ENCODE measurements at places on chromosomes 5 and 9.

- H3K4me3 ChIP-seq = no peak overlapping the region
- no peak for DNase-seq
- no peak overlapping the region for H3K27ac ChIP-seq
- H3K4me1 ChIP-seq = no peaks in the 10 kb centered on the region
- H3K36me3 ChIP-seq = no peaks in the 10 kb centered on the region
- no peaks in the 10 kb centered on the region for H3K27me3 ChIP-seq
Measured at GRCh38 chr5:74064225-74064624, 438.2 kb downstream of the ARHGEF28 start.

DNA sequence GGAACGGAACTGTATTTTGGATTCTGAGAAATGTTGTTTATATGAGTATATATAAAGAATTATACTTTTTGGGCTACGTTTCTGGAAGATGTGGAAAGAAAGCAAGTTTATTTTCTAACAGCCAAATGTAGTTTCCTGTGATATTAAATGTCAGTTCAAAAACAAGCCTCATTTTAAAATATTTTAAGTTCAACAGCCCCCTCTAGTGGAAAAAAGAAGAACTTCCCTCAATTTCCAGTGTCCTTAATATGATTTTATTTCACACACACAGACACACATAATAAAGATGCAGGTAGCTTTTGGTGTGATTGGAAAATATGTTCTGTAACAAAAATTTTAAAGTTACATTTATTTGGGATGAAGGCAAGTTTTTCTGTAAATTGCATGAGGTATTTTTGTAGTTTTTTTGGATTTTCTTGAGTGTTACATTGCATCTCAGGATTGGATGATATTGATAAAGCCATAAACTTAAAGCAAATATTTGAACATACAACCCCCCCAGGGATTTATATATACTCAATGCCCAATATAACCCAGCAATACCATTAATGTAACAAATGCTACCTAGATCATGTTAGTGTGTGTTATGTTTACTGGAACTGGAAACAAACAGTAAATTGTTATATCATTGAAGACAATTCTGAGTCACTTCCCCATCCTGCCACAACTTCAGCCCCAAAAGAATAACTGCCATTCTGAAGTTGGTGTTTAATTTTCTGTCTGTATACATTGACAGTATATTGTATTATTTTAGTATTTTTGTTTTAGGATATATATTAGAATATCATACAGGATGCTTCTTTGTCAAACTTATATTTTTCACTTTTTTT lies 54.0 kb downstream of the CCDC171 start:
- no peak overlapping the region for H3K4me3 ChIP-seq
- H3K27me3 ChIP-seq = no peaks in the 10 kb centered on the region
- no peaks in the 10 kb centered on the region for H3K36me3 ChIP-seq
- H3K27ac ChIP-seq = no peak overlapping the region
- no peak for DNase-seq

GRCh38 chr5:68669864-68670575 lies 423.8 kb upstream of the SLC30A5 start:
- H3K4me1 ChIP-seq = no peaks in the 10 kb centered on the region
- no peak for DNase-seq
- no peak overlapping the region for H3K27ac ChIP-seq
- no peak overlapping the region for H3K4me3 ChIP-seq
- no peaks in the 10 kb centered on the region for H3K27me3 ChIP-seq

GRCh38 chr9:115951977-115952376 lies 201.6 kb upstream of the PAPPA start:
- H3K36me3 ChIP-seq = no peaks in the 10 kb centered on the region
- no peak overlapping the region for H3K27ac ChIP-seq
- no peak for DNase-seq
- H3K27me3 ChIP-seq = no peaks in the 10 kb centered on the region

- H3K36me3 ChIP-seq = no peaks in the 10 kb centered on the region
- H3K4me3 ChIP-seq = no peak overlapping the region
- no peaks in the 10 kb centered on the region for H3K27me3 ChIP-seq
- H3K27ac ChIP-seq = no peak overlapping the region
- H3K4me1 ChIP-seq = no peaks in the 10 kb centered on the region
Measured at GRCh38 chr5:5650242-5650641, 227.8 kb downstream of the ICE1 start.

GRCh38 chr9:131942146-131942720 lies 137.4 kb downstream of the MED27 start:
- no peak overlapping the region for H3K4me3 ChIP-seq
- H3K27me3 ChIP-seq = no peaks in the 10 kb centered on the region
- no peaks in the 10 kb centered on the region for H3K36me3 ChIP-seq
- DNase-seq = no peak
- H3K4me1 ChIP-seq = no peaks in the 10 kb centered on the region
- no peak overlapping the region for H3K27ac ChIP-seq

DNA sequence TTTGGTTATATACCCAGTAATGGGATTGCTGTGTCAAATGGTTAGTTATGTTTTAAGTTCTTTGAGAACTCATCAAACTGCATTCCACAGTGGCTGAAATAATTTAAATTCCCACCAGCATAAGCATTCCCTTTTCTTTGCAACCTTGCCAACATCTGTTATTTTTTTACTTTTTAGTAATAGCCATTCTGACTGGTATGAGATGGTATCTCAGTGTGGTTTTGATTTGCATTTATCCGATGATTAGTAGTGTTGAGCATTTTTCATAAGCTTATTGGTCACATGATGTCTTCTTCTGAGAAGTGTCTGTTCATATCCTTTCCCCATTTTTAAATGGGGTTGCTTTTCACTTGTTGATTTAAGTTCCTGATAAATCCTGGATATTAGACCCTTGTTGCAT lies 435.7 kb upstream of the RIOK2 start:
- H3K4me3 ChIP-seq = no peak overlapping the region
- no peak for DNase-seq
- no peaks in the 10 kb centered on the region for H3K4me1 ChIP-seq
- no peak overlapping the region for H3K27ac ChIP-seq
- no peaks in the 10 kb centered on the region for H3K36me3 ChIP-seq

DNA sequence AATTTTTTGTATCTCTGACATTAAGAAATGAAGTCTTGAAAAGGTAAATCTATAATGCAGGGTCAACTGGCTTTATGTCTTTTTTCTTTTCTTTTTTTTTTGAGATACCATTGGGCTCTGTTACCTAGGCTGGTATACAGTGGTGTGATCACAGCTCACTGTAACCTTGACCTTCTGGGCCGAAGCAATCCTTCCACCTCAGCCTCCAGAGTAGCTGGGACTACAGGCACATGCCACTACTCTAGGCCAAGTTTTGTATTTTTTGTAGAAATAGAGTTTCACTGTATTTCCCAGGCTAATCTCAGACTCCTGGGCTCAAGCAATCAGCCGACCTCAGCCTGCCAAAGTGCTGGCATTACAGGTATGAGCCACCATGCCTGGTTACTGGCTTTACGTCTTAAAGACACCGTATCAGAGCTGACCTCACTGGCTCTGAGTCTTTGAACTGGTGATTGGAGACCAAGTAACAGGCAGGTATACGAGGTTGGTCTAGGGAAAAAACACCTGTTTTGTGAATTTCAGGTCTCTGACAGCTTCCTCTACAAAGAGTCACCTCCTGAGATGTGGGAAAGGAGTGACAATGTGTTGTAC lies 70.4 kb upstream of the GPBP1 start:
- H3K4me1 ChIP-seq = no peaks in the 10 kb centered on the region
- DNase-seq = no peak
- H3K36me3 ChIP-seq = no peaks in the 10 kb centered on the region

DNA sequence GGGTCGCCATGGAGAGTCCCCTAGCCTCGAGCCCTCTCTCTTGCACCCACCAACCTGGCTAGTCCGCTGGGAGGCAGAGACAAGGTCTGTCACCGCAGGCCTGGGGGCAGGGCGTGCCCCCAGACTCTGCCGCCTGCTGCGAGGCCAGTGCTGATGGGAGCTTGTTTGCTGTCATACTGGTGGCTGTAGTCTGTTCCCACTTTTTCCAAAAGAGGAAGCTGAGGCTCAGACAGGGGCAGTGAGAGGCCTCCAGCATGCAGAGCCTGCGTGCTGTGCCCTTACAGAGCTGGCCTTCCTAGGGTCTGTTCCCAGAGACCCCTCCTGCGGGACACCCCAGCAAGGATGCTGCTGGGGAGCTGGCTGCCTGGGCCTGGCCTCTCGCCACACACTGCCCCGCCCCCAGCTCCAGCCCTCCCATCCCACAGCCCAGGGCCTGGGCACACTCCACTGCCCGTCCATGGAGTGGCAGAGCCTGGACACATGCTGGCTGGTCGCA lies 21.0 kb upstream of the SUSD3 start:
- H3K36me3 ChIP-seq = no peaks in the 10 kb centered on the region

- no peak for DNase-seq
- H3K27me3 ChIP-seq = no peaks in the 10 kb centered on the region
- H3K27ac ChIP-seq = no peak overlapping the region
- H3K4me1 ChIP-seq = no peaks in the 10 kb centered on the region
- no peak overlapping the region for H3K4me3 ChIP-seq
Measured at GRCh38 chr5:55497712-55498111, 37.1 kb downstream of the PLPP1 start.

DNA sequence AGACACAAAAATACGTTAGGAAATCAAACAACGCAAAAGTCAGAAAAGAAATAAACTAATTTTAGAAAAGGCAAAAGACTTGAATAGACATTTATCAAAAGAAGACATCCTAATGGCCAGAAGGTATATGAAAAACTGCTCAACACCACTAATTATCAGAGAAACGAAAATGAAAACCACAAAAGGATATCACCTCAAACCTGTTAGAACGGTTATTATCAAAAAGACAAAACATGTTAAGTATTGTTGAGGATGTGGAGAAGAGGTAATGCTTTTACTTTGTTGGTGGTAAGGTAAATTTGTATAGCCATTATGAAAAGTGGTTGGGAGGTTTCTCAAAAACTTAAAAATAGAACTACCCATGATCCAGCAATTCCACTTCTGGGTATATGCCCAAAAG lies 230.0 kb upstream of the RGMB start:
- H3K27me3 ChIP-seq = no peaks in the 10 kb centered on the region
- H3K4me1 ChIP-seq = no peaks in the 10 kb centered on the region
- no peaks in the 10 kb centered on the region for H3K36me3 ChIP-seq
- no peak overlapping the region for H3K27ac ChIP-seq

DNA sequence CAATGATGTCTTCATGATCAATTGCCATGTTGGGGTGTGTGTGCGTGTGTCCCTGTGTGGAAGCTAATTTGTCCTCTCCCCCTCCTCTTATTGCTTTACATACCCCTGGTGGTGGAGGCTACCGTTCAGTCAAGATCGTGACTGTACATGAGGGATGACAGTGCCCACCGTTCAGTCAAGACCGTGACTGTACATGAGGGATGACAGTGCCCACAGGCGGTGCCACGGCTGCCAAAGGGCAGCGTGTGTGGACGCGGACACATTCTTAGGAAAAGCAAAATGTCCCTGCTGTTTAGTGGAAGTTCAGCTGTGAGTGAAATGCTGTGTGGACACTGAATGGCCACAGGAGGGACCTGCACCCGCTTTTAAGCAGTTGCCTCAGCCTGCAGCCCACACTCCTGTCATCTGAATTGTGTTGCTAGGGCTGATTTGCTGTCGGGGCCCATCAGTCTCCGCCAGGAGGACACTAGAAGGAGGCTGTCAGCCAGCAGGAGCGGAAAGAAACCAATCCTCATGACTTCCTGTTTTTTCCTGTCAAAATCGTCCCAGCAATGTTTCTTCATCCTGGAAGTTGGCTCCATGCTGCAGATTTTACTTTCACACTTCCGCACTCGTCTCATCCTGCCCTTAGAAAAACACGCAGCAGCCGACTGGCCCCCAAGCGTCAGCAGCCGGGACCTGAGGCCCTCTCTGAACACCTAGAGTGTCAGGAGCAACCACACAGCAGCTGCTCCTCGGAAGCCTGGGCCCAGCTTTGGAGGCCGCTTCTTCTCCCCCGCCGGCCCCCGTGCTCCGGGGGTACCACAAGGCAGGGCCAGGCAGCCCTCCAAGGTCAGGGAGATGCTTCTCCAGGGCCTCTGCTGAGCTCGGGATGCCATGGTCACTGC lies 9.1 kb downstream of the OR2V1 start:
- H3K4me1 ChIP-seq = no peaks in the 10 kb centered on the region
- no peak overlapping the region for H3K27ac ChIP-seq
- H3K4me3 ChIP-seq = no peak overlapping the region
- no peak for DNase-seq
- no peaks in the 10 kb centered on the region for H3K27me3 ChIP-seq
